Psoas muscle (tissue), 8 donors: ENCODE measurements at places on chromosomes 5 and 9. TPM values are rescaled to one million over a fixed set of nuclear protein-coding genes. Genes with fewer than 3 reads are reported as not detected.

CRHBP gene
- total RNA-seq, result 0.50 TPM

SUSD3 gene
- not detected for total RNA-seq

DNA sequence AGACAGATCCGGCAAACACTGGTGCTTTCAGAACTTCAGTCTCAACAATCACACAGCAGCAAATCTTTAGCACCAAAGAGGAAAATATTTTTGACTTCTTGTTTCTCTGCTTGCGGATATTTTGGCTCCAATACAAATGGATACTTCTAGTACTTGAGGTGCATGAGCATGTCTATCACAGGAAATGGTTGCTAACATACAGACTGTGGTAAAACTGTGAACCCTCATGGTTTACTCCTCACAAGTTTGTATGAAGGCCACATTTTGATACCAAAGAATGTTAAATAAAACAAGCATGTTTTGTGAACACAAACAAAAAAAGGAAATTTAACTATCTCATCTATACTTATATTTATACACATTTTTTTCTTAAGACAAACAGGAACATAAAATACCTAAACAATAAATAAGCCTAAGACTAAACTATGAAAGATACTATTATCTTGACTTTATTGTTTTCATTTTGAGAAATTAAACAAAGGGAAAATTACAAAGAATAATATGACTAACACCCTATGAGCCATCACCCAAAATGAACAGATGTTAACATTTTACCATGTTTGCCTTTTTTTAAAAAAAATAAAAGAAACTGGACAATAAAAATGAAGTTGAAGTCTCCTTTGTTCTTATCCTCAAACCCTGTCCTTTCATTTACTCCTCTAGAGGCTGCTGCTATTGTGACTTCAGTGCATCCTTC lies 135.0 kb upstream of the LHFPL2 start:
- H3K27me3 ChIP-seq, result no peaks in the 10 kb centered on the region
- H3K27ac ChIP-seq, result no peak overlapping the region
- no peaks in the 10 kb centered on the region for H3K36me3 ChIP-seq
- H3K4me1 ChIP-seq, result no peaks in the 10 kb centered on the region
- DNase-seq, result no peak

GRCh38 chr5:17305964-17306725 lies 88.7 kb downstream of the BASP1 start:
- H3K36me3 ChIP-seq, result no peaks in the 10 kb centered on the region
- no peaks in the 10 kb centered on the region for H3K4me1 ChIP-seq
- no peak overlapping the region for H3K27ac ChIP-seq
- H3K27me3 ChIP-seq, result no peaks in the 10 kb centered on the region
- DNase-seq, result no peak
- no peak overlapping the region for H3K4me3 ChIP-seq

GRCh38 chr9:33884856-33885701 lies 68.1 kb downstream of the UBE2R2 start:
- no peak overlapping the region for H3K4me3 ChIP-seq
- no peak for DNase-seq
- H3K4me1 ChIP-seq, result peaks cover 56% of the 10 kb centered on the region

DNA sequence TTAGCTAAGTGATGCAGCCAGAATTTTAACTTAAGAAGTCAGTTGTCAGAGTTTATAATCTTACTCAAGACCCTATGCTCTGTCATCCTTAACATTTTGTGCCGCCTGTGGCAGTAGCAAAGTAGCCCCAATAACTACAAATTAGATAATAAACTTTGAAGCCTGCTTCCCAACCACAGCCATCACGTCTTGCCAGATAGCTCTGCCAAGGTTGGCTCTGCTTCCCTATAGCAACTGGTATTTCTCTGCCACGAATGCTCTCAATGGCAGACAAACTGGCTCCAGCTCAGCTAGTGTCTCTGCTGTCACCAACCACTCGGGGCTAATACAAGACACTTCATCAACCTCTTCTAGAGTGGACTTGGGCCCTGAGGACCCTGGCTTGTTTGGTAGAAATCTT lies 576.1 kb downstream of the CDH12 start:
- H3K4me1 ChIP-seq, result no peaks in the 10 kb centered on the region
- DNase-seq, result no peak
- no peak overlapping the region for H3K27ac ChIP-seq
- no peaks in the 10 kb centered on the region for H3K36me3 ChIP-seq

DNA sequence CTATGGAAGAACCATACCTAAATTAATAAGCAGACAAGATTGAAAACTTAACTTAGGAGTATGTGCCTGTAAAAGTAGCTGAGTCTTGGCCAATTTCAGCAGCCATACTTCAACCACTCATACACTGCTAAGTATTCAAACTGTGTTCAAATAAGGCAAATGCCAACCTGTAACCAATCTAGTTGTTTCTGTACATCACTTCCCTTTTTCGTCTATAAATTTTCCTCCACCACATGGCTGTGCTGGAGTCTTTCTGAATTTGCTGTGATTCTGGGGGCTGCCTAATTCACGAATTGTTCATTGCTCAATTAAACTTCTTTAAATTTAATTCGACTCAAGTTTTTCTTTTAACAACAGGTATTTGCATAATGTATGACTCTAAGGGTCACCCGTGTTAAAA lies 184.4 kb downstream of the PLK2 start:
- H3K27me3 ChIP-seq, result no peaks in the 10 kb centered on the region
- H3K4me3 ChIP-seq, result no peak overlapping the region
- DNase-seq, result no peak
- H3K27ac ChIP-seq, result no peak overlapping the region
- no peaks in the 10 kb centered on the region for H3K4me1 ChIP-seq
- H3K36me3 ChIP-seq, result no peaks in the 10 kb centered on the region

- peak; percentile 19 for DNase-seq
Measured at GRCh38 chr5:61020415-61020814, 75.4 kb downstream of the NDUFAF2 start.

DNA sequence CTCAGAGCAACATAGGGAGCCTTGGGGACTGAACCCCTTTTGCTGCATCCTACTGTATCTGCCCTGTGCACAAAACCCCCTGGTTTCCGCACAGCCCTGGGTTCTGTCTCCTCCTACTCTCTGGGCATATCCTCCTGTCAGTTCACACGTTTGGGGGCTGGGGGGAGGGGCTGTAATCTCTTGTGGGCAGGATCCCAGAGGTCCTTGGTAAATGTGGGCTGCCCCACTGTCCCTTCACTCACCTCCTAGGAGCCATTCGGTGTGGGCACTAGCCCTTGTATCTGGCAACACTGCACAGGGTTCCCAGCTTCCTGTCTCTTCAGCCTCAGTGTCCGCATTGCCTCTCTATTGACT lies 271.8 kb upstream of the DMAC1 start:
- H3K27me3 ChIP-seq, result no peaks in the 10 kb centered on the region
- no peak overlapping the region for H3K27ac ChIP-seq
- no peak overlapping the region for H3K4me3 ChIP-seq
- no peak for DNase-seq
- no peaks in the 10 kb centered on the region for H3K36me3 ChIP-seq

DNA sequence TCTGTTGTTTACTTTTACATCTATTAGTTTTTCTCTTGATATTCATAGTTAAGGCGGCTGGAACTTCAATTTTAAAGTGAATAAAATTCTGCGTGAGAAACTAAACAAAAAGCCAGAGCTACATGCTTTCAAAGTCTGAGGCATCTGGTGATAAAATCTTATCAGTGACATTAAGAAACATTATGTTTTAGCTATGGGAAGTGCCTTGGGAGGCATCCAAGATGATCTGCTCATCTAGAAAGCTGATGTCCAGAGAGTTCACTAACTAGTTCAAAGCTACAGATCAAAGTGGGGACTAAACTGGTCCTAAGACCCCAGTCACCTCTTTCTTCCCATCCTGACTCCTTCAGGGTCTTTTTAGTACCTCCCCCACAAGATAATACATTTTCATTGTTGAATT lies 37.2 kb downstream of the MRPS27 start:
- no peak overlapping the region for H3K4me3 ChIP-seq

C5orf46 gene
- not detected for total RNA-seq

DNA sequence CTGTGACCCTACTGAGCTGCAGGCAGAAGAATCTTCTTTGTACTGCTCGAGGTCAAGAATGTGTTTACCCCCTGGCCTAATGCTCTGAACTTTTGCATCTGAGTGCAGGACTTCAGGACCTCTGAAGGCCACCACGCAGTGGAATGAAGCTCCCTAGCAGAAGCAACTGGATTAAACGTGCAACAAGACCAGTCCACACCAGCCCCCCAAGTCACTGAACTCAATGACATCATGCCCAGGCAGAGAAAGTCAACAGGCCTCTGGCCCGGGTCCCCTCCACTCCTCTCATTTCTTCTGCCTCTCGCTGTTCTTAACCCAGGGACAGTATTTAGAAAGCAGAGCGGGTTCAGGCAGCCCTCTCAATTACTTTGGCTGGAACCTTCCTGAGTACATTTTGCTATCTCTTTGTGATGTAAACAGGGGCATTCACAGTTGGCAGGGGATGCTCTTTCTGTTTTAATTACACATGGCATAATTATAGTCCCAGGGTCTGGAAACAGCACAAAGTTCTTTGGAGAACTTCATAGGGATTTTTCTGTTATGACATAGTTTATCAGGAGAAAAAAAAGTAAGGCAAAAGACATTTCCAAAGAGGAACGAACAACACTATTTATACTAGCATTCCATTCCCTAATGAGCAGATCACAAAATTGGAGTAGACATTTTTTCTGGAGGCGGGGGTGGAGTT lies 108.2 kb upstream of the SPATA31D4 start:
- H3K4me1 ChIP-seq, result peaks cover 3% of the 10 kb centered on the region
- no peaks in the 10 kb centered on the region for H3K27me3 ChIP-seq
- H3K27ac ChIP-seq, result no peak overlapping the region
- no peak overlapping the region for H3K4me3 ChIP-seq

GRCh38 chr5:98069876-98070512 lies 703.5 kb upstream of the RGMB start:
- no peak overlapping the region for H3K27ac ChIP-seq
- H3K36me3 ChIP-seq, result no peaks in the 10 kb centered on the region
- no peak overlapping the region for H3K4me3 ChIP-seq

GRCh38 chr9:119137479-119137878 lies 231.8 kb downstream of the BRINP1 start:
- H3K36me3 ChIP-seq, result no peaks in the 10 kb centered on the region
- H3K27ac ChIP-seq, result no peak overlapping the region
- DNase-seq, result no peak
- H3K4me1 ChIP-seq, result no peaks in the 10 kb centered on the region

GRCh38 chr5:126031989-126032716 lies 391.1 kb upstream of the GRAMD2B start:
- DNase-seq, result no peak
- no peak overlapping the region for H3K4me3 ChIP-seq
- H3K36me3 ChIP-seq, result no peaks in the 10 kb centered on the region

DNA sequence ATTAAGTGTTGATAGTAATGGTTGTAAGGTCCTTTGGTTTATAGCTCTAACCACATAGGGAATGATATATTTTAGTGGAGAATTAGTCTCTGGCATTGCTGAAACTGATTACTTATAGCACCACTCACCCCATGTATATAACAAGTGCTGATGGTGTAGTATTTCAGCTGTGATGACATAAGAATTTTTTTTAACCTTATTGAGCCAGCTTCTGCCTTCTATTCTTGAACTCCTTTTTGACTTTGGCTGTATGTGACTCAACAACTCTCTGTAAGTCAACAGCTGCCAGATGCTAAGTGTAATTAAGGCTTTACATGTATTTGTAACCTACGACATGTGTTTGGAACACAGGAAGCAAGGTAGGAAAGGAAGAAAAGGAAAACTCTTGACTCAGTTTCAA lies 929.6 kb upstream of the WWC1 start:
- no peaks in the 10 kb centered on the region for H3K4me1 ChIP-seq
- no peak for DNase-seq
- no peaks in the 10 kb centered on the region for H3K36me3 ChIP-seq
- no peaks in the 10 kb centered on the region for H3K27me3 ChIP-seq

GRCh38 chr5:151612689-151613427 lies 21.7 kb upstream of the FAT2 start:
- no peaks in the 10 kb centered on the region for H3K4me1 ChIP-seq
- peak; percentile 30 for DNase-seq
- no peak overlapping the region for H3K4me3 ChIP-seq
- peak overlapping the region; percentile 71 for H3K27ac ChIP-seq
